Right kidney (tissue), 9 donors: ENCODE measurements at places on chromosomes 1 and 21.

DNA sequence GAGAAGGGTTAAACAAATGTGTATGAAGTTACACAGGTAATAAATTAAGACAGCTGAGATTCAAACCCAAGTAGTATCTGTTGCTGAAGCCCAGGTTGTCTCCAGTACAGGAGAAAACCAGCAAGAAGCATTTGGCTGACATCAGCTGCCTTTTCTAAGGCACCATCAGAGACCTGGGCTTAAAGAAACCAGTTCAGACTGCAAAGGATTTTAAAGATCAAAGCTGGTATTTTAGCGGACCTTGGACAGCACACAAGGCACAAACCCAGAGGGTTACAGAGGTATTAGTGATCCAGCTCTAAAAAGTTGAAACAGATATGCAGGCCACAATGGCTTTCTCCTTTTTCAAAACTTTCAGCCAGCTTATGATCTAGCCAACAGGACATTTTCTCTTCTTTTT is 23.4 kb downstream of the BEND5 start:
- DNase-seq: no peak

GRCh38 chr1:29767769-29768425 is 531.6 kb downstream of the PTPRU start:
- no peak for DNase-seq

DNA sequence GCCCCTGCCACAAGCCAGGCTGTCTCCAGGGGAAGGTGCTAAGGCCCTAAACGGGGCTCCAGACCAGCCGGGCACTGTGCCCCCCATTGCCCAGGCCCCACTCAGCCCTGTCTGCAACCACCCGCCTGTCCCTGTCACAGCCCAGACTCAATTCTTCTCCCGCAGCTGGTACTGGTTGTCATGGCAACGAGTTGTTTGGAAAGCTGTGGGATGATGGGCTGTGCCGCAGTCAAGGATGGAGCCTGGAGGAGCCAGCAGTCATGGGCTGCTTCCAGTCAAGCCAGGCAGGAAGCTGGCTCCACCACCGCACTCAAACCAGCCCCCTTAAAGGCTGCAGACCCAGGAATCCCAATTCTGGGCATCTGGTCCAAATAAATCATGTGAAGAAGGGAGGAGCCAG is 4.2 kb downstream of the SPOCD1 start:
- DNase-seq: no peak

DNA sequence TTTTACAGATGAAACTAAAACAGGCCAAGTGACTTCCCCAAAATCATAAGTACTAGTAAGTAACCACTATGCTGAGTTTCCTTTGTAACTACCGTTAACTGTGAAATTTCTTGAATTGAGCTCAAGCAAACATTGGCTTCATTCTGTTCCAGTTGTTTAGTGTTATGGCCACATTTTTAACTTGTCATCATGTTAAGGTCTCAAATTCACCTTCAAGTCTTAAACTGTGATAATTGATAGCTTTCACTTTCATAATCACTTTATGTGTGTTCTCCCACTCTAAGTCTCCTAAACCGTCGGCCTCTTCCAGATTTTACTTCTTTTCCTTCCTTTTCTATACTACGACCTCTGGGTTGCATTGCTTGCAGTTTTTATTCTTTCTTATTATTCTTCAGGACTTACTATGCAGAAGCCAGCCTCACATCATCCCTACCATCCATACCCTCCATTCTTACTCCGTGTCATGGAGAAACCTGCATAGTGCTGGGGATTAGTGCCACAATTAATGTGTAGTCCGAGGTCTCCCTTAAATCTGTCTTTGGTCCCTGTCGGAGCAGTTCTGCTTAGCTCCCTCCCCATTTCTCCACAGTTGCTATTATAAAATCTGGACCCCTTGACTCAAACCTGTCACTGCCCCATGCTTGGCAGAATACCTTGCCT is 5.8 kb downstream of the KIF1B start:
- DNase-seq: no peak

DNA sequence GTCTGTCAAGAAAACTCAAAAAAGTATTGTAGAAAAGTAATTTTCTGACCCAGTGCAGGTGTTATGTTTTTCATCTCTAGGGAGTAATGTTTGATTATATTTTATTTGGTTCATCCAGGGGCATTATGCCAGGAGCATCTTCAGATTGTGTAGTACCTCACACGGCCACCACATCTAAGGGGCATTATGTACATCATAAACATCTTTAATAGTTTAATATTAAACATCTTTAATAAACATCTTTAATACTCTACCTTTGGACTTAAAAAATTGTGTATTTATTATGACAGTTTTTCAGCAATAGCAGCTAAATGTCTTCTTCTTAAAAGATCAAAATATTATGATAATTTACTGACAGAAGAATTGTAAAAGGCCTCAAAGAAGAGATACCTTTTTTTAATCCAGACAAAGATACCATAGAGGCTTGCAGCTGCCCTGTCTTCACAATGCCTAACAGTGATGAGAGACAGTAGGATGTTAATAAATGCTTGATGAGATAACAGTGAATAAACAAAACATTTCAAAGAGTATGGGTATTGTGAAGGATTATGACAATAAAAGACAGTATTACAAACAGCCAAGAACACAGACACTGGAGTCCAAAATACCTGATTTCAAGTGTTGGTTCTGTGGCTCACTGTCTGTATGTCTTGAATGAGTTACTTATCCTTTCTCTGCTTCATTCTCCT is 240.9 kb upstream of the ADGRL2 start:
- DNase-seq: no peak

GRCh38 chr1:101100674-101101073 is 75.1 kb upstream of the DPH5 start:
- no peak for DNase-seq

DNA sequence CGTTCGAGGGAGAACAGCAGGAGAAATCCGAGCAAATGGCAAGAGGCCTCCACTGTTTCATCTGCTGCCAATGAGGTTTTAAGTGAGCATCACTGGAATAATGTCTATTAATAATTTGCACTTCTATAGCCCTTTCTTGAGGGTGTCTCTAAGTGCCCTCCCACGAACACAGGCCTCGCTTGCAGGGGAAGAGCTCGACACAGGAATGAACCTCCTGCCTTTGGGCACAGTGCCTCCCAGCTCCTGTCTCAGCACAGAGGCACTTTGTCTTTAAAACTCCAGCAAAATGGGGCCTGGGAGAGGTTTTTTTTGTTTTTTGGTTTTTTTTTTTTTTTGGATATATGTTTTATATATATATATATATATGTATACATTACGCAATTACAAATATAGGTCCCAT is 56.6 kb downstream of the OLIG1 start:
- DNase-seq: no peak

- no peak for DNase-seq
Observed at GRCh38 chr1:119220991-119221390, 80.5 kb upstream of the WARS2 start.

GRCh38 chr1:19339214-19339861 is 27.2 kb downstream of the SLC66A1 start:
- DNase-seq: no peak

GRCh38 chr1:77387553-77387952 is 105.7 kb downstream of the AK5 start:
- no peak for DNase-seq

- no peak for DNase-seq
Observed at GRCh38 chr1:46611691-46612221, 4.9 kb downstream of the MOB3C start.

DNA sequence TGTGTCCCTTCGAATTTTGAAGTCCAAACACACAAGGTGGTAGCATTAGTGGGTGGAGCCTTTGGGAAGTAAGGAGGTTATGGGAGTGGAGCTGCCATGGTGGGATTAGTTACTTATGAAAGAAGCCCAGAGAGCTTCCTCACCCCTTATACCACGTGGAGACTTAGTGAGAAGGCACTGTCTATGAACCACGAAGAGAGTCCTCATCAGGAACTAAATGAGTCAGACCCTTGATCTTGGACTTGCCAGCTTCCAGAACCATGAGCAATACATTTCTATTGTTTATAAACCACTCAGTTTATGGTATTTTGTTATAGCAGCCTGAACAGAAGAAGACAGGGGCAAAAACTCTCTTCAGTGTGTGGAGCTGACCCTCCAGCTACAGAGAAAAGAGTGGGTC is 259.3 kb upstream of the AJAP1 start:
- DNase-seq: no peak

GRCh38 chr1:106814418-106814817 is 242.1 kb upstream of the PRMT6 start:
- no peak for DNase-seq

- DNase-seq: no peak
Observed at GRCh38 chr1:15667362-15667761, 16.8 kb upstream of the PLEKHM2 start.

DNA sequence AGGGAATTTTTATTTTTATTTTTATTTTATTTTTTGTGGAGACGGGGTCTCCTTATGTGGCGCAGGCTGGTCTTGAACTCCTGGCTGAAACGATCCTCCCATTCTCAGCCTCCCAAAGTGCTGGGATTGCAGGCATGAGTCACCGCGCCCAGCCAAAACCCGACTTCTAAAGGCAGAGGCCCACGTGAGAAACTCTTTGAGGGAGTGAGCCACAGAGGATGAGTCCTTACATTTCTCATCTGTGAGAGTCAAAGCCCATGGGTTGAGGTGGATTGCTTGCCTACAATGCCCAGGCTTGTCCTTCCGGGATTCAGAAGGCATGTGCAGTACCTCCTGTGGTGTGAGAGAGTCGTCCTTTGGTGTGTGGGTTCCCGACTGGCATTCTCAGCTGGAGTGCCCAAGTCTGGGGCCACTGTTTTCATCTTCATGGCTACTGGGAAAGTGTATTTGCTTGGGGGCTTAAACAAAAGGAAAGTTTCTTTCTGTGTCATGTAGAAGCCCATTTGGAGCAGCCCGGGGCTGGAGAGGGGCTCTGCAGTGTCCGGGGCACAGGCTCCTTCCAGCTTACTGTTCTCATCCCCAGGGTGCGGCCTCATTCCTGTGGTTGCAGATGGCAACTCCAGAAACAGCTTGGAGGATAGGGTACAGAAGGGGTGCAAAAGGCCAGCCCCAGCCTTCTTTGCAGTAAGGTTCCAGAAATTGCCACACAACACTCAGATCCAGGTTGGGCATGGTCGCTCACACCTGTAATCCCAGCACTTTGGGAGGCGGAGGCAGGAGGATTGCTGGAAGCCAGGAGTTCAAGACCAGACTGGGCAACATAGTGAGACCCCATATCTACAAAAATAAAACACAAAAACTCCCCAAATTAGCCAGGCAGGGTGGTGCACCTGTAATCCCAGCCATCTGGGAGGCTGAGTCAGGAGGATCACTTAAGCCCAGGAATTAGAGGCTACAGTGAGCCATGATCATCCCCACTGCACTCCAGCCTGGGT is 29.4 kb upstream of the CSF3R start:
- no peak for DNase-seq

- DNase-seq: no peak
Observed at GRCh38 chr1:55588309-55588708, 373.1 kb upstream of the USP24 start.

GRCh38 chr1:163410073-163410999 is 88.6 kb downstream of the NUF2 start:
- DNase-seq: peak; percentile 61

GRCh38 chr21:26140164-26140579 is 30.4 kb downstream of the APP start:
- DNase-seq: no peak

DNA sequence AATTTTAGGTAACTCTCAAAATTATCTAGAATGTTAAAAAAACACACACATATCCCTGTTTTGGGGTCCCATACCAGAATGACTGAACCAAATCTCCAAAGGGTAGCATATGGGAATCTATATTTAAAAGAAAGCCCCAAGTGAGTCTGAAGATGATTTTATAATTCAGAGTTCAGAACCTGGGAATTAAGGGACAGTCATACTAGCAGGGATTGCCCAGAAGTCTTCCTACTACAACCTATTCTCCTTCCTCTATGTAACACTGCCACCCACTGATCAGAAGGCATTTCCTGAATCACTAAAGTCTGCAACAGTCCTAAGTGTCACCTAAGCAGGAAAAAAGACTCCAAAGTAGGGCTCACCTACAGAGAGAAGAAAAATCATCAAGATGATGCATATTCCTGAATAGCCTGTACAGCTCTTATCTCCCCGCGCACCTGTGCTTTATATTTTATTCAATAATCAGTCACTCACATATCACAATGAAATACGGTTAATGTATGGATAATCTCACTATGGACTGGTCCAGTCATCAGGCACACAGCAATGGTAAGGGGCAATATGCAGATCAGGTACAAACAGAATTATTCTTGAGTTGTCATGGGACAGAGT is 4.9 kb downstream of the RGS1 start:
- no peak for DNase-seq
